ENCODE measurements at places on chromosomes 7 and 10.

- no peak for DNase-seq
These were observed at the start of gene GRID1 for GRCh38 chr10:86366033-86366901. Gene GRID1, minus strand, starts transcription at chr10:86366795.

- no peak for DNase-seq
These were observed 70.2 kb downstream of the ABCC2 start for GRCh38 chr10:99852481-99853213.

DNA sequence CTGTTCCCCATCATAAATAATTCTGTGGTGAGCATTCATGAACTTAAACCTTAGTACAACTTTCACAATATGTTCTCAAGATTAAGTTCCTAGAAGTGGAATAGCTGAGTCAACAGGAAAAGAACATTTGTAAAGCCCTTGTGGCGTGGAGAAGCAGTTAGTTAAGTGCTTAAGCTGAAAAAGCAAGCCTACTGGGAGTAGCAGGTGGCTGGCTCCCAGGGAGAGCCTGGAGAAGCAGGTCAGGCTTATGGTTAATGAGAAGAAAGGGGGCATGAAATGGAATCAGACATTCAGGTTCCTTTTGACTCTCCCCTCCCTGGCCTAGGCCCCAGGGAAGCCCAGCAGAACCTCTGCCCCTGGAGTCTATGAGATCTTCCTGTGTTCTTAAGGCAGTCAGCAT, 35.3 kb downstream of the VSTM4 start:
- DNase-seq: no peak

- DNase-seq: no peak
These were observed 24.9 kb upstream of the CHST3 start for GRCh38 chr10:71939304-71939703.

- DNase-seq: no peak
These were observed 55.1 kb downstream of the FZD1 start for GRCh38 chr7:91319351-91319750.

GRCh38 chr7:140238778-140239652, 62.2 kb upstream of the KDM7A start:
- no peak for DNase-seq

DNA sequence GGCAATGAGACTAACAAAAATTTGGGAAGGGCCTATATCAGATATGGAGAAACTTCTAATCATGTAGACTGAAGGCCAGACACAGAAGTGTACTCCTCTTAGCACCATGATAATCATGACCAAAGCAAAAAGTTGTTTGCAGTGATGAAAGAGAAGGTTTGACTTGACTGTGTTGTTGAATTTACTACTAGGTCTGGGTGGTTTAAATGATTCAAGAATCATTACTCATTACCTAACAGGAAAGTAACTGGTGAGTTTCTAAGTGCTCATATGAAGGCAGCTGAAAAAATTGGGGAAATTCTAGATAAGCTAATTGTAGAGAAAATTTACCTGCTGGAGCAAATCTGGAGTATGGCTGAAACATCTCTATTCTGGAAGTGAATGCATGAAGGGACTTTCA, 451.5 kb upstream of the SORCS1 start:
- DNase-seq: no peak

- DNase-seq: no peak
These were observed 236.2 kb downstream of the FGFR2 start for GRCh38 chr10:121362026-121362425.

DNA sequence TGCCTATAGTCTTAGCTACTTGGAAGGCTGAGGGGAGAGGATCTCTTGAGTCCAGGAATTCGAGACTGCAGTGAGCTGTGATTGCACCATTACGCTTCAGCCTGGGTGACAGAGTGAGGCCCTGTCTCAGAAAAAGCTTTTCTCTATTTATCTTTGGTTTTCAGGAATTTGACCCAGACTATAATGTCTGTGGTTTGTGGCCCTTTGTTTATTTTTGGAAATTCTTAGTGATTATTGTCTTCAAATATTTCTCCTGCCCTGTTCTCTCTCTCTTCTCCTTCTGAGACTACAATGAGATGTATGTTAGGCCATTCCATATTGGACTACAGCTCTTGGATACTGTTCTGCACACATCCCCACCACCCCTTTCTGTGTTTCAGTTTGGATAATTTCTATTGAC, 4.7 kb downstream of the MUC12 start:
- DNase-seq: no peak

DNA sequence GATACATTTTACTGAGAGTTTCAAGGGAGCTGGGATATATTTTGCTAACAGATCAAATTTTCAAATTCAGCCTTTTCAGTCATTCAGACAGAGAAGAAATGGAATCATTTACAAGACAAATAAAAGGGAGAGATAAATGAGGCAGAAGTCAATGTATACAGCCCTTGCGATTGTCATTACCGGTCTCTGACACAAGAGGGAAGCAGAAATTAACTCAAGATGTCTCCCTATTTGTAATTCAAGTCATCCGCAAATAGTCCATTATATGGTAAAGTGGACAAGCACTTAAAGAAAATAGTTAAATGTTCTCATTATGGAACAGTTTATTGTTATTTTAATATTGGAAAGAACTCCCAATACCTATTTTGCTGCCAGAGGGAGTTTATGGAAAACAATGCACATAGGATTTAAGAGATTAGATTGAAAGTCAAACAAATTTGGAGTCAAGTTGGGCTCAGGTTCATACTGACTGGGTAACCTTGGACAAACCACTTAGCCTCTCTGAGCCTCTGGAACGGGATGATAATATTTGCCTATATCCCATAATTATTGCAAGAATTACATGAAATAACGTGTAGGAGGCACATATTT, 89.3 kb upstream of the PRKCQ start:
- DNase-seq: no peak

GRCh38 chr7:53917637-53918036, 624.5 kb upstream of the VSTM2A start:
- no peak for DNase-seq

- no peak for DNase-seq
These were observed 12.2 kb downstream of the DGKI start for GRCh38 chr7:137834552-137834951.

DNA sequence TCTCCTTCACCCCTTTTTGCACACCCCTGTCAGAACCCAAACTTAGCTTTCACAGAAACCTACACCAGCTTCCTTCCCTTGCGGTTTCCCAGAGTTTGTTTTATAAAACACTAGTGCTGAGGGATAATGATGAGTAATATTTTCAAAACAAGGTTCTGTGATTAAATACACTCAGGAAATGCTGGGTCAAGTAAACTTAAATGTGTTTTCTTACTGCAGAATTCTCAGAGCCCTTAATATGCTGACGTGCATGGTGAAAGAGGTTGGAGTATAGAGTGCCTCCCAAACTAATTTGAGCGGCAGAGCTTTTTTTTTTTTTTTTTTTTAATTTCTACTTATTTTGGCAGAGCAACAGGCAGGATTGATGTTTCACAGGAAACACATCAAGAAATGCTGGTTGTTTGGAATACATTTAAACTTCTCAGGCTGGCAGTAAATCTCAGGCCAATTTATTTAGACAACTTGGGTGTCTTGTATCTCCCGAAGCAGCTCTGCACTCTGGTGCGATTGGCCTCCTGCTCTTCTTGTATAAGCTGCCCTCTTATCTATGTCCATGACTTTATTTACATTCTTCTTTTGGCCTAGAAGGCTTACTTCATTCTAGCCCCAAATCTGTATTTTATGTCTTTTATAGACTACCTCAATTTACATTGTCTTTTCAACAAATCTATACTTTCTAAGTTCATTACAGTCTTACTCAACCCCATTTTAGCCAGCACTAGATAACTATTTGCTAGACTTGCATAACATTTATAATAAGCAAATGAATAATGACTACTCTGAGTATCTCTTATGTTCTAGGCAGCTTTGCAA, 165.4 kb downstream of the BMPER start:
- DNase-seq: no peak

GRCh38 chr7:99371376-99371920, 3.1 kb upstream of the ARPC1B start:
- DNase-seq: no peak

DNA sequence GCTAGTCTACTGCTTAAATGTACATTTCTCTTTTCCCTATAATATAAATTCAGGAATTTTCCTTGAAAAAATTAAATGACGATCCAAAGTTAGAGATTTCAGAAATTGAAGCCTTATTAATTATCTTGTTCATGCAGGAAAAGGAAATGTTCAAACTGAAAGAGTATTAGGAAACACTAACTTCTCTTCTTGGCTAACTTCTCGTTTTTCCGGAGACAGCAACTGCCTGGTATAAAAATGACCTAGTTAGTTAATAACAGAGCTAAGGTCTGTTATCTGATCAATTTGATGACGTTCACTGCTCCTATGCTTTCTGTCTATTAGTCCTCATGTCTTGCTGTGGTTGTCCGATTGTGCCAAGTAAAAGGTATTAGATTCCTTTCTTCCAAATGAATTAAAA, 212.5 kb downstream of the DGKB start:
- DNase-seq: no peak

DNA sequence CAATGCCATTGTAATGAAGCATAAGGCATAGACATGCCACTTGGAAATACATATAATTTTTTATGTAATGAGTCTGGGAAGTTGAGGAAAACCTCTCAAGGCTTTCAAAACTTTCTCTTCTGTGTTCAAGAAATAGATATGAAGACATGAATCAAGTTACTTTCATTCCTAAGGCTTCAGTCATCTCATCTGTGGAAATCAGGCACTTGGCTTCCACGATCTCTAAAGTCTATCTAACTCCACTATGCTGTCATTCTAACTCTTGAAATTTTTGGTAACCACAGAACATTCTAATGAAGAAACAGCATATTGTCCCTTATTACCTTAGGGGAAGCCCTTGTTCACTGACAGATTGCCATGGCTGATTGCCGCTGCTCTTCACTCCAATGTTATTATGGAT, 242.6 kb downstream of the CNTNAP2 start:
- no peak for DNase-seq

GRCh38 chr7:20412032-20412431, 81.3 kb downstream of the ITGB8 start:
- no peak for DNase-seq

DNA sequence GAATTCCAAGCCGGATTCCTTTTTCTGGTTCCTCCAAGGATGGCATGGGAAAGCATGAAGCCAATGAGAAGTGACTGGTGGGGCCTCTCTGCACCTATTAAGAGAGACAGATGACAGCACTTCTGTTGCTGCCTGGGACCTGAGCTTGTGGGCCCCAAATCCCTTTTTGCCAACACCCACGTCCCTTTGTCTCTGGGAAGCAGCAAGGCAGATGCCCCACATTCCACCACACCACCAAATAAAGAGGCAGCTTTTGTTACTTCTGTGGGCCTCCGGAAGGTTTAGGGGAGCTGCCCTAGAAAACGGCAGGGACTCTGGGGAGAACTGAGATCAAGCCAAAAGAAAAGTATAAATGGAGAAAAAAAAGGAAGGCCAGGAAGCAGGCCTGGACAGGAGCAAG, 3.4 kb downstream of the CCDC136 start:
- DNase-seq: no peak

DNA sequence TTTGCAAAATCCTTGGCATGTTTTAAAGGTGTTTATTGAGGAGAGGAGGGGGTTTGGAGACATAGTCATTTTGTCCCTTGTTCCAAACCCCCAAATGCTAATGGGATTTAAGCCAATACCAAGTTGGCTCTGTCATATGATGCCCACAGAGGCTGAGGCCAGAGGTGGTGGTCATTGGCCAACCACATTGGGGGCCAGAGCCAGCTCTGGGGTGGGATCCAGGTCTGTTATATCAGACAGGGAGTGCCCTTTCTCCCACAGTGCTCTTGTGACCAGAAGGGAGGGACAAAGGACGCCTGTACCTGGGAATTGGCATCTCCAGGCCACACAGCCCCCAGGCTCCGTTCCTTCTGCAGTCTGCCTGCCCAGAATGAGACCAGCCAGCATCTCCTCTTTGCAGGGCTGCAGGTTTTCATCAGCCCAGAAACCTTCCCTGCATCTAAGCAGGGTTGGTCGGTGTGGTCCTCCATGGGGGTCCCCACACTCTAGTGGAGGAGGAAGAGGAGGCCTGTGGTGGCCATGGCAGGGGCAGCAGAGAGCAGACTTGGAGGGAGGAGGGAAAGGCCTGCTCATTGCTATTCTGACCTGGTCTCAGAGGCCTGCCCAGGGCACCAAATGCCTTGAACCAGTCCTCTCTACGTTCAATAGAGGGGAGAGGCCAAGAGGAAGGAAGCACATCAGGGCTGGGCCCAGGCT, 17.9 kb downstream of the ADCYAP1R1 start:
- DNase-seq: no peak

- no peak for DNase-seq
These were observed 46.4 kb upstream of the ZNF138 start for GRCh38 chr7:64747802-64748201.

GRCh38 chr7:47153058-47153457, 428.9 kb downstream of the TNS3 start:
- DNase-seq: no peak

- DNase-seq: no peak
These were observed 292.2 kb upstream of the ZWINT start for GRCh38 chr10:56653289-56653688.

- peak; percentile 31 for DNase-seq
These were observed 90.9 kb downstream of the NEURL1 start for GRCh38 chr10:103584216-103585010.

GRCh38 chr10:69906425-69906824, 104.7 kb downstream of the COL13A1 start:
- no peak for DNase-seq

DNA sequence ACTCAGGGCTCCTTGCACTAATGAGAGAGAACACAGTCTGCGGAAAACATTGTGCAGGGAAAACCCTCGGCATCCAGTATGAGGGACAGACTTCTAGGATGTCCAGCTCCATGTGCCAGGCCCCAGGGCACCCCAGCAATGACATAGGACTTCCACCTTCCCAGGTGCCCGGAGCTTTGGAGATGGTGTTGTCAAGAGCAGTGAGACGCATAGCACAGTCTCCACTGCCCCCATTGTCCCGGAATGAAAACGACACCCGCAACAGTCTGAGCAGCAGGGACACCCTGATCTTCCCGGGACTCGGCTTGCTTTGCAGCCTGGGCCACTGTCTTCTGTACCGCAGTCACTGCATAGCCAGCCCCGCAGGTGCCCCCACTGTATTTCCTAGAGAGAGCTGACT, 339.2 kb upstream of the ADARB2 start:
- no peak for DNase-seq

- no peak for DNase-seq
These were observed 62.5 kb downstream of the PWWP2B start for GRCh38 chr10:132459301-132460003.

DNA sequence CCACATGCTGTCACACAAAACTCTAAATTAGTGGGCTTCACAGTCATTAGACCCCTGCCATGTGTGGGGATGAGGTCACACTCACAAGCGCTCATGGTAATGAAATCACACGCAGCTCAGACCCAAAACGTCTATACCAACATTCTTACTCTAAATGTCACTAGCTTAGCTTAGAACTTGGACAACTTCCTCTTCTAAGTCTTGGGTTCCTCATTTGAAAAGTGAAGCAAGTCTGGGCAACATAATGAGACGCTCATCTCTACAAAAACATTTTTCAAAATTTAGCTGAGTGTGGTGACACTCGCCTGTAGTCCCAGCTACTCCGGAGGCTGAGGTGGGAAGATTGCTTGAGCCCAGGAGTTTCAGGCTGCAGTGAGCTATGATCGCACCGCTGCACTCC, 92.7 kb upstream of the MACROH2A2 start:
- no peak for DNase-seq

- DNase-seq: no peak
These were observed 9.5 kb downstream of the VTI1A start for GRCh38 chr10:112456533-112456932.

All from stimulated activated CD8-positive, alpha-beta memory T cell treated with anti-CD3 and anti-CD28 coated beads, Interleukin-4, amount 100 ng/mL, for 1 hour (primary cell).